Myocyte (in vitro differentiated cells): ENCODE measurements at places on chromosomes 6 and 20. TPM values are rescaled to one million over a fixed set of nuclear protein-coding genes. Genes with fewer than 3 reads are reported as not detected.

The SEMG1 gene
- not detected in 2 replicates for total RNA-seq

The NMBR gene
- total RNA-seq: not detected in 2 replicates

The CALHM6 gene
- total RNA-seq: 0.31 TPM in 1 of 2 replicates, not detected in the other

The SLC22A3 gene
- not detected in 2 replicates for total RNA-seq

The GNMT gene
- total RNA-seq: not detected in 2 replicates

The SLC17A4 gene
- not detected in 2 replicates for total RNA-seq

The CDYL gene
- total RNA-seq: 20.3 and 23.6 TPM in 2 replicates

The KCNG1 gene
- 0.42 and 0.48 TPM in 2 replicates for total RNA-seq
